Parietal lobe (tissue), 2 donors: ENCODE measurements at places on chromosomes 16 and 17. TPM values are rescaled to one million over a fixed set of nuclear protein-coding genes. Genes with fewer than 3 reads are reported as not detected.

The DPEP1 gene
- total RNA-seq, result 4.1 TPM

The FOXJ1 gene
- 3.8 TPM for total RNA-seq

The TRPV2 gene
- total RNA-seq, result 1.3 TPM

The OTOP2 gene
- total RNA-seq, result not detected

The KRTAP4-9 gene
- total RNA-seq, result not detected

The TEKT5 gene
- total RNA-seq, result 2.8 TPM

The MARF1 gene
- 64.5 TPM for total RNA-seq

The SSTR5 gene
- not detected for total RNA-seq

The GRAPL gene
- total RNA-seq, result 5.0 TPM

The CACNG3 gene
- 4.4 TPM for total RNA-seq
